T-cell (primary cell): ENCODE measurements at places on chromosomes 7 and 10. TPM values are rescaled to one million over a fixed set of nuclear protein-coding genes. Genes with fewer than 3 reads are reported as not detected.

Gene RET
- total RNA-seq = not detected

Gene SYT15
- total RNA-seq = 1.7 TPM

Gene ZCCHC24
- 1.9 TPM for total RNA-seq

Gene TMEM213
- not detected for total RNA-seq

Gene PDLIM1
- 5.3 TPM for total RNA-seq

Gene PLPP4
- total RNA-seq = not detected

Gene DNMBP
- 4.4 TPM for total RNA-seq

Gene WNT16
- not detected for total RNA-seq

Gene PALD1
- 0.36 TPM for total RNA-seq

- DNase-seq = no peak
Measured at GRCh38 chr7:116715077-116715476, 43.1 kb downstream of the MET start.

DNA sequence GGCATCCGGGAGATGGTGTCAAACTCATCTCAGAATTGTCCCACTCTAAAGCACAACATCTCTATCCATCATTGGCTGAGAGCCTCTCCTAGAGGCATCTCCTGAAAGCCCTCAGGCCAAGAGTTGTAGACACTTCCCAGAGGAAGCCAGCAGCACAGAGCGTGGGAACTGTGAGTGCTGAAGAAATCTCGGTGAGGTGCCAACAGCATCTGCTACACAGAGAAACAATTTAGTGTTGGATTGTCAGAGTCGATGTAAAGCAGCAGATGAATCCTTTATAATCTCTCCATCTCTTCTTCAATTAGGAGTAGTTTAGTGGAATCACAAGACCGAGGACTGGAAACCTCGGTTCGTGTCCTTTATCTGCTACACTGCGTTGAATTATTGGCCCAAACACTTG is 172.2 kb downstream of the C7orf25 start:
- DNase-seq = no peak

- no peak for DNase-seq
Measured at GRCh38 chr10:11261687-11262493, 244.2 kb downstream of the CELF2 start.

- no peak for DNase-seq
Measured at GRCh38 chr7:596819-597182, 77.2 kb upstream of the PDGFA start.

DNA sequence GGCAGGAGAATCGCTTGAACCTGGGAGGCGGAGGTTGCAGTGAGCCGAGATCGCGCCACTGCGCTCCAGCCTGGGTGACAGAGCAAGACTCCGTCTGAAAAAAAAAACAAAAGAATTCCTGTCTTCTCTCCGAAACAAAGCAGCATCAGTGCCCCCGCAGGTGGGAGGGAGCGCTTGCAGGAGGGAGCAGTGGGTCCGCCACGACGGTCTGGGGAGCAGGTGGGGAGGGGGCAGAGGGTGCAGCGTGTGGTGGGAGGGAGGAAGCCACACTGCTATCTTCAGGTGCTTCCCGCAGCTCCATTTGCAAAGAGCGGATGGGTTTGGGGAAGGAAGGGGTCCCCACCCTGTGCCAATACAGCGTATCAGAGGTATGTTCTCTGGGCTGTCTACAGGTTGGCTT is 31.7 kb downstream of the LIMK1 start:
- DNase-seq = no peak

GRCh38 chr10:131176907-131177306 is 134.6 kb downstream of the TCERG1L start:
- DNase-seq = no peak

GRCh38 chr10:124575107-124576035 is 113.7 kb downstream of the LHPP start:
- DNase-seq = no peak

DNA sequence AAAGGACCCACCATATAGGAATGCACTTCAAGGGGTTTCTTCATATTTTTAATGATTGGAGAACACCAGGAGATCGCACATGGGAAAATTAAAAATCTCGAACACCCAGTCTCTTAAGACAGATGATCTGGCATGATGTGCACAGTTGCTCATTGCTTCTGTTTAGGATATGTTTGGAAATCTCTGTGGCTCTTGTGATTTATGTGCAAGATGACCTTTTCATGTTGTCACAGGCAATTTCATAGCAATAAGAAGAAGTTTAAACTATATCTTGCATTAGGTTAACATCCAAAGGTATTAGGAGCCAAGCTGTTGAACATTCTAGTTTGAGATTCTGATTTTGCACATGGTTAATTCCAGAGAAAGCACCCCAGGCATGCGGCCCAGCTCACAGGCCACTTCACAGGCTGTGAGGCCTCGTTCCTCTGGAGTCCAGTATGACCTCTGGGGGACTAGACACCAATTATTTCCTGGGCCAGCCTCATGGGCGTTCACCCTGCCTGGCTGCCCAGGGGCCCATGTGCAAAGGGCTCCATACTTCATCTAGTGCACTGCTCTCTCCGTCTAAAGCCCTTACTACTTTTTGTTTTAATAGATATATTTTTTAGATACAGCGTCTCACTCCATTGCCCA is 28.4 kb downstream of the CAMK1D start:
- no peak for DNase-seq

- DNase-seq = no peak
Measured at GRCh38 chr7:143507094-143507518, 29.4 kb downstream of the TAS2R41 start.

DNA sequence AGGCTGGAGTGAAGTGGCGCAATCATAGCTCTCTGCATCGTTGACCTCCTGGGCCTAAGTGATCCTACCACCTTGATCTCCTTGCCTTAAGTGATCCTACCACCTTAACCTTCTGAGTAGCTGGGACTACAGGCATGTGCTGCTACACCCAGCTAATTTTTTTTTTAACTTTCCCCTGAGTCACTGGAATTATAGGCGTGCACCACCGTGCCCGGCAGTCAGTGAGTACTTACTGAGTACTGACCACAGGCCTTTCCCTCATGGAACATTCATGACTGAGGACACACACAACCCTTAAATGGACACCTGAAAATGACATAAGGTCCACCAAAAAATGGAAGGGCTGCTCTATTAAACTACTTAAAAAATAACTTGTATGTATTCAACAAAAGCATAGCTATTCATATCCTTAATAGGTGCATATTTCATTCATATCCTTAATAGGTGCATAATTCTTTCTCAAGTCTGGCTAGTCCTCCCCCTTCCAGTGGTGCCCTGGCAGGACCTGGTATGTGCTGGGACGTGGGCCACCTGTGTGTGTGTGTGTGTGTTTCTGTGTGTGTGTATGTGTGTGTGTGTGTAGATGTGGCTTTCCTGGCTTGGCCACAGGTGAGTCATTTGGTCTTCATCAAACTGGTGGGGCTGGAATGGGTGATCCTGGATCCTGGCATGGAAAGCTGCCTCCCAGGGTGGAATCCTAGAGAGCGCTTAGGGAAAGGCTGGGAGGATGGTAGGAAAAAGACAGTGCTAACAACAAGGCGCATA is 3.5 kb downstream of the FAM180A start:
- no peak for DNase-seq

GRCh38 chr7:104275900-104276299 is 52.5 kb upstream of the LHFPL3 start:
- no peak for DNase-seq

GRCh38 chr10:104472505-104472904 is 118.9 kb downstream of the CFAP58 start:
- DNase-seq = no peak

DNA sequence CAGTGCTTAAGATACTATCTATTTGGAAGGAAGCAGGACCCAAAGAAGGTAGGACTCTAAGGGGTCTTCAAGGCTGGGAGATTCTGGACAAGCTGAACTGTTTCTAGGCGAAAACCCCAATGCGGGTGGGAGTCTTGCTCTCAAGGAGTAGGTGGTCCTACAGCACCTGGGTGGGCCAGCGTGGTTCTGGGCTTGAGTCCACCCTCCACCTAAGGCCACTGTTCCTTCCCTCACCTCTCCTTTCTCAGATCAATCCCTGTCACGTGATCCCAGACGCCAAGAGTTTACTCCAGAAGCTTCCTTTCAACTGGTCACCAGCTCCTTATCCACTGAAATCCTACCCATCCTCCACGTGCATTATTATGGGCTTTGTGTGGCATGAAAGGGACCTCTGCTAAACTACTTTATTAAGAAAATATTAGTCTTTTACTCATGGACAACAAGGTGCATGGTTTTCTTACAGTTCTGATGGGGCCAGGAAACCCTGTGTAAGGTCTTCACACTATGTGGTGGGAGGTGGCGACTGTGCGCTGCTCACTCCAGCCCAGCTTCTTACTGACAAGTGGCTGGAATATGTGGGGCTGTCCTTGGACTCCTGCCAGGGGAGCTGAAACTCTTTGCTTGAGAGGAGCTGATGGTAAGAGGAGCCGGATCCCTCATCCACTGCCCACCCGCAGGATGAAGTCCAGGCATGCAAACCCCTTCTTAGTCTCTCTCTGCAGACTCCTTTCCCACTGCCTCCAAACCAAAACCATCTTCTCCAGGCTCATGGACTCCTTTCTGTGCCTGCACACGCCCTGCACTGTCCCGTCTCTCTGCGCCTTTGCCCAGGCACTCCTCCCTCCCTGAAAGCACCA is 1.6 kb downstream of the ZNF746 start:
- no peak for DNase-seq

GRCh38 chr7:45646996-45647825 is 73.0 kb downstream of the ADCY1 start:
- DNase-seq = no peak

DNA sequence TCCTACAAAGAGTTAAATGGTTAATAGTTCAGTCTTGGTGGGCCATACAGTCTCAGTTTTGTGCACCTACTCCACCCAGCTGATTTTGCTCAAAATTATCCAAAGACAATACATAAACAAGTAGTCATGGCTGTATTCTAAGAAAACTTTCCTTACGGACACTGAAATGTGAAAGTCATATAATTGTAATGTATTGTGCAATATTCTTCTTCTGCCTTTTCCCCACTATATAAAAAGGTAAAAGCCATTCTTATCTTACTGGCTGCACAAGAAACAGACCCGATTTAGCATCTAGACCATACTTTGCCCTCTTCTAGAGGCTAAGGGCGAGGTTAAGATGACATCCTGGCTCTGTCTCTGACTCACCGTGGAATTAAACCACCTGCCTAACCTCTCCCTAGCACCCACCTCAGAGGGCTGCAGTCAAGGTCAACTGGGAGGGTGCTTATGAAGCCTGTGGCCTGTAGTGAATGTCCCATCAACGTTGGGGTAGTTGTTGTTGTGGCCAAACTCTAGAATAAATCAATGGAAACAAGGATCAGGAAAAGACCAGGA is 63.8 kb upstream of the DOCK1 start:
- DNase-seq = no peak

- no peak for DNase-seq
Measured at GRCh38 chr10:114337510-114338462, 66.5 kb downstream of the AFAP1L2 start.

DNA sequence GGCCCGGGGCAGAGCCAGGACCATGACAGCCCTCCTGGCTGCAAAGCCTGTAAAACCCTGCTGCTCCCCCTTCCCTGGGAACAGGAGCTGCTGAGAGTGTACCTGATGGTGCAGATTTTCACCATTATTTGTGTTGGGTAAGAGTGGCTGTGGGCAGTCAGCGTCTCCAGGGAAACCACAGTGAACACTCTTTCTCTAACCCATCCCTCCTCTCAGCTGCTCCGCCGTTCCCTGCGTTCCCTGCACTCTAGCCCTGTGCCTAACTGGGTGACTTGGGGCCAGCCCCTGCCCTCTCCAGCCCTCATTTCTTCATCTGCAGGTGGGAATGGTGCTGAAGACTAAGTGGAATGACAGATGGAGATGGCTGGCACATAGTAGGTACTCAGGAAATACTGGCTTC is 75.9 kb upstream of the PCBD1 start:
- no peak for DNase-seq

DNA sequence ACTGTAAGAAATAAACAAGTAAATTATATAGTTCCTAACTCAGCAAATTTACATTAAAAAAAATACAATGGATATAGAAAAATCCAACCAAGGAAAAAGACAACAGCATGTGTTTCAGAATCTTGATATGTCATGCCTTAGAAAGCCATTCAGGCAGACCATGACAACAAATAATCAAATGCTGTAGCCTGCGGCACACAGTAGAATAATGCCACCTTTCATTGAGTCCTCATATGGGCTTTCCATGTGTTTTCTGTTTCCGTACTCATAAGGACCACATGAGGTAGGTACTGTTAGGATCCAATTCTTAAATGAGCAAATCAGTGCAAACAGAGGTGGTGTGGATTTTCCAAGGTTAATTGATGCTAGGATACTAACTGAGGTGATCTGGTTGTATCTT is 138.6 kb downstream of the CUBN start:
- DNase-seq = no peak

- DNase-seq = no peak
Measured at GRCh38 chr10:88687853-88688467, 18.1 kb upstream of the LIPK start.

DNA sequence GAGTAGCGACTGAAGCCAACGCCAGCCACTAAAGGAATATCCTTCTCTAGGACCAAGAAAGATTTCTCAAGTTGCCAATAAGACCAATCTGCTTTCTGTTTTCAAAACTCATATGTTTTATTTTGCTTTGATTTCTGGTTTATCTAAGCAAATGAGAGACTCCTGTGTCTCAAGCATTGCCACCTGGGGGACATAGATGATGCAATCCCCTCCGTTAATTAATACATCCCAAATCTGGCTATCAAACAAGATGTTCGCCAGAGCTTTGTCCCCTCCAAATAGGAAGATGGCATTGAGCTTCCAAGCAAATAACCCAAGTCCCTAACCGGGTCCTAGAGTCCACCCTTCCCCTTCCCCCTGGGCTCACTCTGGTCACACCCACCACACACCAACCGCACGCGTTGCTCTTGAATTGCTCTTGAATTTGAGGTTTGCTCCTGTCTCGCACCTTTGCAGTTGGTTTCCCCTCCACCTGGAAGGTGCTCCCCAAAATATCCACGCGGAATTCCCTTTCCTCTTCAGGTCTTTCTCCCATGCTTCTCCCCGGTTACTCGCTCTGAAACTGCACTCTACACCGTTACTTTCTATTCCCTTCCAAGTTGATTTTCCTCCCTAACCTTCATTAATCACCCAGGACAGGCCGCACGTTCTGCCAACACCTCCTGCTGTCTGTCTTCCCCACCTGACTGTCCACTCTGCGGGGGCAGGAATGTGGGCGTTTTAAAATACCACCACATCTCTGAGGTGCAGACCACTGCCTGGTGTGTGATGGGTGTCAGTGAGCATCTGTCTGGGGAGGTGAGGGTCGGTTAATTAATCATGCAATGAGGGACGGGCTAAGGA is 64.1 kb upstream of the RNF32 start:
- DNase-seq = no peak

DNA sequence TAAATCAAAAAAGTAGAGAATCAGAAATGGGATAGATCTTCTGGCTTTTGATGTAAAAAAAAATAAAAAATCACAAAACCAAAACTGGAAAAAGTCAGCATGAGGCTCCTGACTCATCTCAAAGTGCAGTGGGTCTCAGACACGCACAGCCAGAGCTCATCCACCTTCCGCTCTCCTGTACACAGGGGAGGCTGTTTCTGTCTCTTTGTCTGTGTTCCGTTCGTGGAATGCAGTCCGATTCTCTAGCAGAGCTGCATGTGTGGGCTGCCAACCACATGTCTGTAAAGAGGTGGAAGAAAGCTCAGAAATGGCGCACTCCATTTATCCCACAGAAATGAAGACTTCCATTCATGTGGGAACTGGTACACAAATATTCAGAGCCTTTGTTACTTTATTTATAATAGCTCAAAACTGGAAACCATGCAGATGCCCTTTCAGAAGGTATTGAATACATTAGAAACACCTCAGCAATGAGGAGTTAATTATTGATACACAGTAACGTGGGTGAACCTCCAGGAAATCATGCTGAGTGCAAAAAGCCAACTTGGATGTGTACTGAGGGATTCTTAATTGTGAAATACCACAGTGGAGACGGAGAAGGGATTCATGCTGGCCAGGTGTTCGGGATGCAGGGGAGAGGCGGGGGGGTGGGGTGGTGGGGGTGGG is 123.3 kb downstream of the TRRAP start:
- no peak for DNase-seq
